Left renal cortex interstitium (tissue), 4 donors: ENCODE measurements at places on chromosomes 1 and 21.

DNA sequence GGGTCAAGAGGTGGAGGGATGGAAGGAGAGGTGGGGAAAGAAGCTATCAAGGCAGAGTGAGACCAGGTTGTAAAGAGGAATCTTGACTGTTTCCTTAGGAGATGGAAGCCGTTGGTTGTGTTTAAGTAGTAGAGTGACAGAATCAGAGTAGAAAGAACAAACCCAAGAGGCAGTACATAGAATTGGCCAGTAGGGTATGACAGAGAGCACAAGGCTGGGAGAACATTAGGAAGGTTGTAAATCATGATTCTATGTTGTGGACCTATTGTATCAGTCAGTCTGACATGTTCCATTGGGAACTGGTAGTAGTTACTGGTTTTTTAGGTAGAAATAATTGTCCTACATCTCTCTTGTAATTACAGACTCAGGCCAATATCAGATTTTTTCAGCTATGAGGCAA is 486.9 kb upstream of the USP24 start:
- DNase-seq = no peak

DNA sequence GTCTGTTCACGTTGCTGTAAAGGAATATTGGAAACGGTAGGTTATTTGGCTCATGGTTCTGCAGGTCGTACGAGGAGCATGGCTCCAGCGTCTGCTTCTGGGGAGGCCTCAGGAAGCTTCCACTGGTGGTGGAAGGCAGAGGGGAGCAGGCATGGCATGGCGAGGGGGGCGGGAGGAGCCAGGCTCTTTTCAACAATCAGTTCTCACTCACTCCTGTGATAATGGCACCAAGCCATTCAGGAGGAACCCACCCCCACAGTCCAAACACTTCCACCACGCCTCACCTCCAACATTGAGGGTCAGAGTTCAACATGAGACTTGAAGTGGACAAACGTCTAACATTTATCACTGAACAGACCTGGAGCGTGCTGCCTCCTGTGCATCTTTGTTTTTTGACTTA is 141.2 kb downstream of the PGBD5 start:
- DNase-seq = no peak

DNA sequence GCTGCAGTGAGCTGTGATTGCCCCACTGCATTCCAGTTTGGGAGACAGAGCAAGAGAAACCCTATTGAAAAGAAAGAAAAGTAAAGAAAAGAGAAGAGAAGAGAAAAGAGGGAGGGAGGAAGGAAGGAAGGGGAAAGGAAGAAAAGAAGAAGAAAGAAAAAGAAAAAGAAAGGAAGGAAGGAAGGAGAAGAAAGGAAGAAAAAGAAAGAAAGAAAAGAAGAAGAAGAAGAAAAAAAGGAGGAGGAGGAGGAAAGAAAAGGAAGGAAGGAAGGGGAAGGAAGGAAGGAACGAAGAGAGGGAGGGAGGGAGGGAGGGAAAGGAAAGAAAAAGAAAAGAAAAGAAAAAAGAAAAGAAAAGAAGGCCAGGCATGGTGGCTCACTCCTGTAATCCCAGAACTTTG is 10.2 kb downstream of the SLC5A9 start:
- no peak for DNase-seq

- DNase-seq = no peak
Observed at GRCh38 chr21:27108701-27109100, 141.8 kb upstream of the ADAMTS5 start.

GRCh38 chr1:14627608-14628489 is 29.4 kb downstream of the KAZN start:
- no peak for DNase-seq

- DNase-seq = no peak
Observed at GRCh38 chr1:179303200-179303785, 9.7 kb downstream of the SOAT1 start.

DNA sequence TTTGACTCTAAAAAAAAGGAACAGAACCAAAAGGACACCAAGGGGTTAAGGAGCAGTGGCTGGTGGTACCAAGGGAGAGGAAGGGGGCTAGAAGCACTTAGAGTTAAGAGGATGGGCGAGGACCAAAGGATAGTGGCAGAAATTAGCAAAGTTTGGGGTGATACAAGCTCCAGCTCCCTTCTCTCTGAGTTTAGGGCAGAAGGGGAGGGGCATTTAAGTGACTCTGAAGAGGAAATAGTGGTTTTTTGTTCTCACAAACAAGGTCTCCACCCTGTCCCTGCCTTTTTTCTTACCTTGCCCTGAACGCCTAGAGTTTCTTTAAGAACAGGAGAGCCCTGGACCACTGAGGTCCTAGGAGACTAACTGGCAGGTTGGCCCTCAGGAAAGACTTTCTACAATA is 3.3 kb downstream of the CDC42SE1 start:
- DNase-seq = no peak

GRCh38 chr1:110495926-110496600 is 22.9 kb downstream of the KCNA10 start:
- peak; percentile 68 for DNase-seq
